ENCODE measurements at places on chromosomes 1 and 21.

DNA sequence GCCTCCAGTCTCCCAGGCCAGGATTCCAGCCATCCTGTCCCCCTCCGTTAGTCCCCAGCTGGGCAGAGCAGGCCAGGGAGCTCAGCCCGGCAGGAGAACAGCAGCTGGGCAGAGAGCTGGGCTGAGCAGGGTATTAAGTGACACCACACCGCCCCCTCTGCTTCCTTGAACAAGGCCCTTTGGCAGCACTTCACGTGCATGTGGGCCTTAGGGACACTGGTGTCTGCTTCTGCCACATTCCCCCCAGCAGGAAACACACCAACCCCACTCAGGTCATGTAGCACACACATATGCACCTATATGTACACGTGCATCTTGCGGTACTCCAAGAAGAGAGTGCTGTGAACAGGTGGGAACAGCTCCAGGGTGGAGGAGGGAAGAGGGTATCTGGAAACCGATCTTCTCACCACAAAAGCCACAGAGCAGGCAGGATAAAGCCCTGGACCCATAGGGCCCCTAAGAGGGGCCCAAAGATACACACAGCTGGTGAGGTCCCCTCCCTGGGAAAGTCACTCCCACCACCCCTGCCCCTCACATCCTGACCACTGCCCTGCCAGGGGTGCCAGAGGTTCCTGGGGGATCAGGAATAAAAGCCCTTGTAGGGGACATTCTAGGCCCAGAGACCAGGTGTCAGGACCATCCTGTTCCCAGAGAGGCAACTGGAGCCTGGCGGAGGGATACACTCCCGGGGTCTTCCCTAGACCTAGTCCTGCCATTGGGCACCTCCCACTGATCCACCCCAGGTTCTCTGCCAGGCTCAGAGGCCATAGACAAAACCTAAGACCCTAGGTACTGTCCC, 4.5 kb downstream of the EPHA2 start:
- DNase-seq: no peak

- DNase-seq: no peak
Observed at GRCh38 chr1:47855230-47855629, 142.0 kb downstream of the TRABD2B start.

DNA sequence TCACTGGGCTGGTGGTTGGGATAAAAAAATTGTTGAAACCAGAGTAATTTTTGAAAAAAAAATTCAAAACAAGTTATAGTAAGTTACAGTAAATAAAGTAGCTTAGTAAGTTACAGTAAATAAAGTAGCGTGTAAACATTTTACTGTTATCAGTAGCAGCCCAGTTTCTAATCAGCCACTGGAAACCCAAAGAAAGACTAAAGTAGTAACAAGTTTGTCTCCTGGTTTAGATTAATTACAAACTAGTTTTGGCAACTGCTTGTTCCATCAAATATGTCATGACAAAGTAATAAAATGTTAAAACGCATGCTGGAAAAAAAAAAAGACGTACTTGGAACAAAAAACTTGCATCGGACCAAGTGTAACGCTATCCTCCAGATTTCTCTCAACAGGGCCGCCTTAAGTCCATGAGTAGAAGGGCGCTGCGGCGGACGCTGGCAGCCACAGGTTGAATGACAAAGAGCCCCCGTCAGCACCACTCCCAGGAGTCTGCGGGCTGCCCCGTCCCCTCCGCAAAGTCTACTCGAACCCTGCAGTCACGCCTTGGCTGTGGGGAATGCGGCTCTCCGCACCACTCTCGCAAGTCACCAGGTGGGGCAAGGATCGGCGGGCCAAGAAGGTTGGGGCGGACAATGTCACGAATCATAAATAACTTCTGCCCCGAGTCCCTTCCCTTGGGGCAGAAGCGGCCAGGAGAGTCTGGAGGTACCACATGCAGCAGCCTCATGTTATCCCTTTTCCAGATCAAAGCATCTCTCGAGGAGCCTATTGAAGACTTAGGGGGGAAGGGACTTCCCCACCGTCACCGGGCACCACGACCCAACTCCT, 837 bp downstream of the SLC16A1 start:
- peak; percentile 36 for DNase-seq

DNA sequence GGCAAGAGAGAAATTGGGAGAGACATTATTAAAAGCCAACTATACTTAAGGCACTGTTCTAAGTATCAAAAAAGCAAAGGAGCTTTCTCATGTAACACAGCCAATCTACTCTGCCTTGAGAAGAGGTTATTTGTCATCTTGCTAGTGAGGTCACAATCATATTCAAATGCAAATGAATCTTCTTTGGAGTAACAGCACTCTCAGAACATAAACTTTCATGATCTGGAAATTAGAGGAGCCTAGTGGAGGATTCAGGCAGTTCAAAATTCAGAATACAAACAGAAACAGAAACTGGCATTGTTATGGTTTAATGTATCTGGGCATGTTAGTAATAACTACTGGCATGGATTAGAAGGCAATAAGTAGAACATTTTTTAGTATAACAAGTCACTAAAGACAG, 57.4 kb downstream of the ARID4B start:
- no peak for DNase-seq
